Foreskin fibroblast (primary cell): ENCODE measurements at places on chromosomes 2 and 18.

DNA sequence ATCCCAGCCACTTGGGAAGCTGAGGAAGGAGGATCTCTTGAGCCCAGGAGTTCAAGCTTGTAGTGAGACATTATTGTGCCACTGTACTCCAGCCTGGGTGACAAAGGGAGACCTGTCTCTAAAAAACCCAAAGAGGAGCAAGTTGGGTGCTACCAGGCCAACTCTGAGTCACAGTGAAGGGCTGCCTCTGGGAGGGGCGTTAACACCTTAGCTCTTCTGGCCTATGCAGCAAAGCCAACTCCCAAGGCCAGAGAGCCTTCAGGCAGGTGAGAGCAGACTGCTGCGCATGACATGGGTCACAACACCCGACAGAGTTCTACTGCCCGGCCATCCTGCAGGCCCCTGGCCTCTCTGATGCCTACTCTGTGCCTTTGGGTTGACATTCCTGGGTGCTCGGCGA, 32.6 kb upstream of the ATG16L1 start:
- no peak for DNase-seq

DNA sequence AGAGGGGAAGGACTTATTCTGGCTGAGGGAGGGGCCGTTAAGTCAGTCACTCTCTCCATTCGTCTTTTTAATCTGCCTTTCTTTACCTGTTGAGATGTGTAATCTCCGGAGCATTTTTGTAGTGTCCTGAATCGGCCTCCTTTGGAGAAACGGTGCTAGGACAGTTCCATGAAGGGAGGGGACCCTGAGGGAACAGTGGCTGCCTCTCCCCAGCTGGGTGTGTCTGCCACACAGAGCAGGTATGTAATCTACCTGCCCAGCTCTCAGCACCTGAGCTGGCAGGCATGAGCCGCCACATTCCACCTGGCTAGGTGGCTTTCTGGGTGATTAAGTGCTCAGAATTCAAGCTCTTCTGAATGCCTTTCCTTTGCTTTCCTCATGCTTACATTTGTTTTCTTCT, 131.2 kb downstream of the WDSUB1 start:
- DNase-seq = no peak

DNA sequence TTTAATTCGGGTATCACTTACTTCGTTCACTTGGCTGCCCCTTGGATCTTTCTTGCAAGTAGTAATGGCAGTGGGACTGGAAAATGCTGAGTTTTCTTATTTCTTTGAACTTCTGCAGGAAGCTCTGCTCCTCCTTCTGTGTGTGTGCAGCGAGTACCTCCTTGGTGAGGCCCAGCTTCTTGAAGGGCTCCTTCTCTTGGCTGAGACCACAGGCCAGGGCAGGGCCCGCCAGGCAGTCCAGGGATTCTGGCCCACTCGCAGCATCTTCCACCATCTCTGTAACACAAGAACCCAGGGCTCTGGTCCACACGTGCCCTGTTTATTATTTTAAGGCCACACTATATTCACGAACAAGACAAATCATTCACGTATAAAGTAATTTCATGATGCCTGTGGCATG, 15.8 kb upstream of the HES6 start:
- no peak for DNase-seq

GRCh38 chr2:37560863-37561614, 110.4 kb downstream of the CDC42EP3 start:
- DNase-seq = no peak

GRCh38 chr2:16817305-16818202, 151.9 kb upstream of the CYRIA start:
- no peak for DNase-seq

- no peak for DNase-seq
These were observed 539.4 kb downstream of the RIT2 start for GRCh38 chr18:42576124-42576523.

DNA sequence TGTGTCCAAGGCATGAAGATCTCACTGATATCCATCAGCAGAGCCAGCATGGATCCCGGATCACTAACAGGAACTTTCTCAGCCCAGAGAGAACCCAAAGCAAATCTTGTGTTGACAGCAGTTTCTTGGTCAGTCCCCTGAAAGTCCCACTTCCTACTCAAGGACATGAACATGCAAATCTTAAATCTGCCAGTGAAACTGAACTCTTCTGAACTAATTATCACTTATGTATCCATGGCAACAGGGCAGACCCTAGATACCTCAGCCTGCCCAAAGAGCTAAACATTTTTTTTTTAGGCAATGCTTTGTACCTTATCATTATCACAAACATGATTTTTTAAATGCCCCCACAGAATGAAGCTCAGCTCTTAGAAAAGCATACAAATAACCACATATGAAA, 127.8 kb upstream of the DDX18 start:
- no peak for DNase-seq

- no peak for DNase-seq
These were observed 5.5 kb downstream of the COPS9 start for GRCh38 chr2:240130393-240131195.

- DNase-seq = no peak
These were observed 315.8 kb upstream of the EPAS1 start for GRCh38 chr2:45981384-45981930.

DNA sequence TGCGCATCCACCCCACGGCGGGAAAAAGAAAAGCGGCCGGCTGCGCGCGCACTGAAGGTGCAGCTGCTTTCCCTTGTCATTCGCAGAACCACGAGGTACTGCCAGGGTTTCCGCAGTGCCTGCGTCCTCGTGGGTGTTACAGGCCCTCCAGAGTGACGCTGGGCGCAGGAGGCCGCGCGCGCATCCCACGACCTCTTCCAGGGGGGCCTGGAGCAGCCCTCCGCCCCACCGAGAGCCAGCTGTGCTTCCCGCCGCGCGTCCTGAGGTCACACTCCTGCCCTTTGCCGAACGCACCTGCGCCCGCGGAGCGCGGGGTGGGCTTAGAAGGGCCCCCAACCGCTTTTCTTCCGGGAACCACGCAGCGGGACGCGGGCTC, 378 bp upstream of the IAH1 start:
- DNase-seq = peak; percentile 56

- DNase-seq = no peak
These were observed 68.6 kb downstream of the METTL8 start for GRCh38 chr2:171365232-171365631.
